ENCODE measurements at places on chromosomes 4 and X.

DNA sequence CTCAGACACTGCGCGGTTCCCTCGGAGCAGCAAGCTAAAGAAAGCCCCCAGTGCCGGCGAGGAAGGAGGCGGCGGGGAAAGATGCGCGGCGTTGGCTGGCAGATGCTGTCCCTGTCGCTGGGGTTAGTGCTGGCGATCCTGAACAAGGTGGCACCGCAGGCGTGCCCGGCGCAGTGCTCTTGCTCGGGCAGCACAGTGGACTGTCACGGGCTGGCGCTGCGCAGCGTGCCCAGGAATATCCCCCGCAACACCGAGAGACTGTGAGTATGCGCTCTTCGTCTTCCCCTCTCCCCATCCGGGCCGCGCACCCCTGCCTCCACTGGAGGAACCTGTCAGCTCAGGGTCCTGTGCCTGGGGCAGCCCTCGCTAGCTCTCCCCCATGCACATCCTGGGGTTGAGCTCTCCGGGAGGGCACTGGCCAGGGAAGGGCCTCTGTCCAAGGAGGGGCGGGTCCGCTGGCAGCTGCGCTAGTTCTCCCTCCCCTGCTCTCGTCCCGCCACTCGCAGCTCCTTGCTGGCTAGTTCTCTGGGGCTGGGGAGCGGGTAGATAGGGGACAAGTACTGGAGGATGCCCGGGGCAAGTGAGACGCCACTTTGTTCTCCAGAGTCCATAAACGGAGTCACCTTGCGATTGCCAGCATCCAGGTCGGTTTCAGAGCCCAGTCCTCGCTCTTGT lies 2.2 kb downstream of the SLIT2 start:
- no peak for DNase-seq

DNA sequence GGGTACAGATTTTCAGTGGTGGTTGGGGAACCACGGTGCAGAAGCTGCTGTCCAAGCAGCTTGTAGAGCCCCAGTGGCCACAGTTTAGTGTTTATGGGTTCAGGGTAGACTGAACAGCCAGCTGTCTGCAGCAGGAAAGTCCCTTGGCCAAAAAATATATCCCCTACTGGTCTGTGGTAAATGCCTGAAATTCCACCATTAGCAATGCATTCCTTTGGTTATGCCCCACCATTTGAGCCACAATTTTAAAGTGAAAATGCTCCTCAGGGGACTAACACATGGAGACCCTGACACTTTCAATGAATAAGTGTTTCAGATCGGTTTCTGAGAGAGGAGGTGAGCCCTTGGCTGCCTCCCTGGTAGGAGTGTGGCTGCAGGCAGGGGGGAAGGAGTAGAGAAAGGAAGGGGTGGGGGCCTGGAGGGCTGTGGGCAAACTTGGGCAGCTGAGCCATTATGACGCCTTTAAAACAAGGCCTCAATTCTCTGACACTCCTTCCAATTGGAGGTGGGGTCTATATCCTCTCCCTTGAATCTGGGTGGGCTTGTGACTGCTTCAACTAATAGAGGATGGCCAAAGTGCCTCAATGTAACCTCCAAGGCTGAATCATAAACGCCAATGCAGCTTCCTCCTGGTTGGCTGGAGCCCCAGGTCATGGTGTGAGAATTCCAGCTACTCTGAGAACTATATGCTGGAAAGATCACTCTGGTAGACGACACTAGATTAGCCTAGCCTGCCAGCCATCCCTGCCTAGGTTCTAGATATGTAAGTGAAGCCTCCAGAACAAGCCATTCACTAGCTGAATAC lies 75.8 kb upstream of the ATP6AP2 start:
- no peak for DNase-seq

DNA sequence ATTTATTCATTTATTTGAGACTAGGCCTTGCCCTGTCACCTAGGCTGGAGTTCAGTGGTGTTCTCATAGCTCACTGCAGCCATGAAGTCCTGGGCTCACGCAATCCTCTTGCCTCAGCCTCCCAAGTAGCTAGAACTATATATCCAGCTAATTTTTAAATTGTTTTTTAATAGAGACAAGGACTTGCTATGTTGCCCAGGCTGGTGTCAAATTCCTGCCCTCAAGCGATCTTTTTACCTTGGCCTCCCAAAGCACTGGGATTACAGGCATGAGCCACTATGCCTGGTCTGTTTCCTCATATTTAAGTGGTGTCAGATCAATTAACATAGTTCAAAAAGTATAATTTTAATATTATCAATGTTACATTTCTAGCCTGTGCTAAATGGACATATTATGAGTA lies 68.5 kb downstream of the AFF1 start:
- no peak for DNase-seq

DNA sequence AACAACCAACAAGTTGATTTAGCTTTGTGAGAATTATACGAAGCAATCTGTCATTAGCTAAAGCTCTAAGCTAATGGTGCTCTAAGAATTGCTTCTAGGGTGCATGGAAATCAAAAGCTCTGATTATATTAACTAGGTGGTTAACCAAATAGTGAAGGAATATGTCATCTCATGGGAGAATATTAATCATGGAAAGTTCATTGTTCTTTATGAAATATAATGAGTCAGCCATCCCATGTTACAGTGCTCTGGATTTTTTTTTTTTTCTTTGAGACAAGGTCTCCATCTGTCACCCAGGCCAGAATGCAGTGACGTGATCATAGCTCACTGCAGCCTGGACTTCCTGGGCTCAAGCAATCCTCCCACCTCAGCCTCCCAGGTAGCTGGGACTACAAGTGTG lies 10.5 kb downstream of the DCAF8L2 start:
- no peak for DNase-seq

DNA sequence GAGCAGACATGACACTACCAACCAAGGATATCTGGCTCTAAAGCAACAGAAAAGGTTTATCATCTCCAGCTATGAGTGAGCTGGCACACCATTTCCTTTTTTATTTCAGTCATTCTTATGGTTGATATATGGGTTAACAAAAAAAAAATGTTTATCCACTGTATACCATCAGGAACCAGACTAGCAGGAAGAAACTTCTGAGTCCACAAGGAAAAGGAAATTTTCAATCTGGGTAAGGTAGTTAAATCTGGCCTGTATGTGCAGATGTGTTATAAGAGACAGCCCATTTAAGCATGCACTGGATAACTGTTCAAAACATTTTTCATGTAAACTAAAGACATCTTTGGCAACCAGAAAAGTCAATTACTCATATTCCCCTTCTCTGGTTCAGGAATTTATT lies 35.0 kb downstream of the AMMECR1 start:
- no peak for DNase-seq

- no peak for DNase-seq
Measured at GRCh38 chr4:140096483-140096861, 57.5 kb downstream of the MAML3 start.

GRCh38 chrX:73758250-73758649 lies 195.3 kb downstream of the CHIC1 start:
- no peak for DNase-seq

DNA sequence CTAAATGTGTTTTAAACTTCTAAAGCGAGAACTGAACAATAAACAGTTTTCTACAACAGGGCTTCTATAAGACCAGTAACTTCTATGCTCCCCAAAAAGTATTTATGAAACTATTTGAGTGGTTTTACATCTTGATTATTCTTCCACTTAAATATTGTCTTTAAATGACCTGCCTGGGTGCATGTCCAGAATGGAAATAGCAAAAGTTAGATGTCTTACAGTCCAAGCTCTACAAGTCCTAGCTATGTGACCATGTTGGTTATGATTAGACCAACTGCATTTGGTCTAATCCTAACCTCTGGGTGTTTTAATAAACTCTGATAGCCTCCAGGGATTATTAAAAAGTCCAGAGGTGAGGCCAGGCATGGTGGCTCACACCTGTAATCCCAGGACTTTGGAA lies 79.0 kb upstream of the ATXN3L start:
- no peak for DNase-seq

- DNase-seq = no peak
Measured at GRCh38 chr4:8850074-8850829, 21.4 kb downstream of the HMX1 start.

- DNase-seq = no peak
Measured at GRCh38 chr4:42643685-42644084, 13.2 kb downstream of the ATP8A1 start.

- no peak for DNase-seq
Measured at GRCh38 chr4:96164814-96165351, 325.0 kb downstream of the PDHA2 start.

DNA sequence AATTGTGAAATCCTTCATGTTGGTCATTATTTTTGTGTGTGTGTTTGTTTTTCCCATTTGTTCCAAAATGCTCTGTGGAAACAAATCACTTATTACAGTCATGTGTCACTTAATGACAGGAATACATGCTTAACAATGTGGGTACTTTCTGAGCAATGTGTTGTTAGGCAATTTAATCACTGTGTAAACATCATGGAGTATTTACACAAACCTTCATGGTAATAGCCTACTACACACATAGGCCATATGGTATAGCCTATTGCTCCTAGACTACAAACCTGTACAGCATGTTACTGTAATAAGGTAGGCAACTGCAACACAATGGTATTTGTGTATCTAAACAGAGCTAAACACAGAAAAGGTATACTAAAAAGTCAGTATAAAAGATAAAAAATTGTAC lies 388.9 kb upstream of the PPP1R2C start:
- DNase-seq = no peak

- DNase-seq = no peak
Measured at GRCh38 chr4:80156410-80156809, 40.9 kb upstream of the PRDM8 start.

- no peak for DNase-seq
Measured at GRCh38 chr4:153527690-153528089, 61.5 kb downstream of the TMEM131L start.

- DNase-seq = no peak
Measured at GRCh38 chrX:21873063-21873775, 17.4 kb downstream of the YY2 start.

DNA sequence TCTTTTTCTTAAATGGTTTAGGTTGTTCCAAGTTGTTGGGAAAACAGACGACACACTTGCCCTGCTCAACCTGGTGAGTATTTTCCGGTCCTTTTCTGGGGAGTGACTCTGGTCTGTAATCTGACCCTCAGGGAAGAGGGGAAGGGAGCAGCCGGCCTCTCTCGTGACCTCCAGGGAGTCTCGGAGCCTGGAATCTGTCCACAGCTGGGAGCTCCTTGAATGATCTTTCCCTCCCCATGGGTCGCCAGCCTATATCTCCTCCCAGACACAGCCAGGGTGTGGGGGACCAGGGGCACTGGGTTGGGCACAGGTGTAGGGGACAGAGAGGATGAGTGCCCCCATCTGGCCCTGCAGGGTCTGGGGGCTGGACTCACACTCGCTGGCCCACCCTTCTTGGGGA lies 18.9 kb downstream of the TMEM175 start:
- no peak for DNase-seq

GRCh38 chr4:22268350-22269025 lies 247.4 kb downstream of the ADGRA3 start:
- DNase-seq = no peak

GRCh38 chr4:26050671-26051070 lies 136.7 kb downstream of the SMIM20 start:
- DNase-seq = no peak

- no peak for DNase-seq
Measured at GRCh38 chrX:65781845-65782244, 114.4 kb downstream of the MSN start.

GRCh38 chrX:79107891-79108718 lies 36.4 kb upstream of the GPR174 start:
- no peak for DNase-seq

DNA sequence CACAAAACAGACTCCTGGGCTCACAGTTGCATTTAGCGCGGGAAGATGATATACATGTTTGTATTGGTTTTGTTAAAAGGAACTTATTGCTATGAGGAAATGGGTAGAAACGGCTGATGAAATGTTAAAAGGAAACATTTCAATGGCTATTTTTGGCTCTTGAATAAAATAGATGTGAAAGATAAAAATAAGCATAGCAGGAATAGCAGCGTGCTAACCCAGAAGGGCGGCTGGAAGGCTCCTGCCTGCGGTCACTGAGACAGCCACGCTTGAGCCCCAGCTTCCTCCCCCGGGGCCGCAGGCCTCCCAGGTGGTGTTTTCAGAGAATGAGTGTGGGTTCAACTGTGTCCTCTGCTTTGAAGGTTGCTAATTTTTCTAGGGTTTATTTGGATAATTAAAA lies 35.0 kb upstream of the CLCN4 start:
- DNase-seq = no peak

DNA sequence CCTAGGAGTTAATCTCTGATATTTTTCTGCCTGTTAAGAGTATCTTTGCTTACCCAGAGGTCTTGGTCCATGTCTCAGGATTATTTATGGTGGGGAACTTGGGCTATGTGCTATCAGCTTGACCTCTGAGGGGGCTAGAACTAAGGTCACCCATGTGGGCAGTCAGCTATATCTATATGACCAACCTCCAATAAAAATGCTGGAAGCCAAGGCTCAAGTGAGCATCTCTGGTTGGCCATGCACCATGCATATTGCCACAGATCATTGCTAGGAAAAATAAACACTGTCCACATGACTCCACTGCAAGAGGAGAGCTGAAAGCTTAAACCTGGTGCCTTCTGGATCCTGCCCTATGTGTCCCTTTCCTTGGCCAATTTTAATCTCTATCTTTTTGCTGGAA lies 196.5 kb upstream of the SLC7A11 start:
- no peak for DNase-seq

GRCh38 chr4:95694411-95694810 lies 145.5 kb upstream of the PDHA2 start:
- DNase-seq = no peak

DNA sequence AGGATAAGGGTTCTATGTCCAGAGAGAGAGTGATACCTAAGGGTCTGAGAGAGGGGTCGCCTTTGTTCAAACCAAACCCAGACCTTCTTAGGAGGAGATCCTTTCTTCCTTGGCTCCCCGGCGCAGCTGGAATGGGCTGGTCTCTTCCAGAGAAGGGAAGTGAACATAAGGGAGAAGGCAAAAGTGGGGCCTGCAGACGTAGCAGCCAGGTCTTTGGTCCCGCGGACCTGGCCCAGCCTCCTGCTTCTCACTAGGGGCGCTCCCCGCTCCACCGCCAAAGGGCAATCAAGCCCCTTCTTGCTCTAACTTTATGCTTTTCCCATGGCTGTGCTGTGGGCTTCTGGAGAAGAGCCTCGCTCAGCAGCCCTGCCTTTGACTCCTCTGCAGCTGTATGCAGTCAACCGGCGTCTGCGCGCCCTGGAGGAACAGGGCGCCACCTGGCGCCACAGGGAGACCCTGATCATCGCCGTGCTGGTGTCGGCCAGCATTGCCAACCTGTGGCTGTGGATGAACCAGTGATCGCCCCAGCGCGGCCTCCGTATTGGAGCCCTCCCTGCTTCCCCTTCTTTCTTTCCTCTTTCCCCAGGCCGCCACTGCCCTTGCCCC lies 6.5 kb downstream of the FATE1 start:
- no peak for DNase-seq

- DNase-seq = no peak
Measured at GRCh38 chr4:176838601-176839433, 46.1 kb upstream of the VEGFC start.

- no peak for DNase-seq
Measured at GRCh38 chrX:153416781-153417450, 5.6 kb downstream of the ZFP92 start.

GRCh38 chr4:163048447-163048846 lies 118.2 kb downstream of the NAF1 start:
- no peak for DNase-seq

All from effector memory CD4-positive, alpha-beta T cell (primary cell).